ENCODE measurements at places on chromosomes 7 and 10.

DNA sequence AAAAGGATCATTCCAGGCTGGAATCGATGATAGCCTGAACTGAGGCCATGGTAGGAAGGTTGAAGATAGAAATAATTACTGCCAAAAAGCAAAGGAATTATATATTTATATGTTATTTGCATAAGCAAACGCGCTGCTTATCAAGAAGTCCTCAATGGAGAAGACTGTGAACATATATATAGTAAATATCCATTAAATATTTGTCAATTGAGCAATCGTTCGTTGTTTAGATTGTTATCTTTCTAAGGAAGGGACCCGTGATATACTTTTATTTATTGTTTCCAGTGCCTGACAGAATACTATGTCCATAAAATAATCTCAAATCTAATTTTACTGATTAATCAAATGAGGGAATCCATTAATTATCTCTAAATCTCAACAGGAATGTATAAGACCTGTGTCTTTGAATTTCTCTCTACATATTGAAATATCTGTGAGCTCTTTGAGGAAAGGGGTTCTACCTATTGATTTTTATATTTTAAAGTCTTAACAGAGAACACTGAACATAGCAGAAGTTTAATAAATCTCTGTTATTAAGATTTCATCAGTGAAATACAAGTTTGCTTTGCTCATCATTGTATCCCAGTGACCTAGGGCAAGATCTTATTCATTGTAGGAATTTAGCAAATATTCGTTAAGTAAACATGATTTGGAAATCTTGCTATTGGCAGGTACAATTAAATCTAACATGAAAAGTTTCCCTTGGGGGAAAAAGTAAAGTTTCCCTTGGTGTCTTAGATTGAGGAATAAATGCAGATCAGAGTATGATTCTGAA, 12.0 kb upstream of the HERC4 start:
- DNase-seq, result no peak

- no peak for DNase-seq
Observed at GRCh38 chr10:7189909-7190308, 220.9 kb downstream of the SFMBT2 start.

DNA sequence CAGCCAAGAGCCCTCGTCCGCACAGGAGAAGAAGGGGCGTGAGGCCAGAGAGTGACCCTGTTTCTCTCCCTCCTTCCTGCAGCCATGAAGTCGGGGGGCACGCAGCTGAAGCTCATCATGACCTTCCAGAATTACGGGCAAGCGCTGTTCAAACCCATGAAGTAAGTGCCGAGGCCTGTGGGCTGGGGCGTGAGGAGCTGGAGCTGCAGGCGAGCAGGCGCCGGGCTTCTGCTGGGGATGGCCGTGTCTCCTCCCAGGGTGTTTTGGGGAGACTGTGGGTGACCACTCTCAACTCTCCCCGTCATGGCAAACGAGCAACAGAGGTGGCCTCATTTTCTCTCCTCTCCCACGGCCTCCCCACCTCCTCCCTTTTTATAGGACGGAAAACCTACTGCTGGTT, 16.4 kb downstream of the FAM20C start:
- no peak for DNase-seq

DNA sequence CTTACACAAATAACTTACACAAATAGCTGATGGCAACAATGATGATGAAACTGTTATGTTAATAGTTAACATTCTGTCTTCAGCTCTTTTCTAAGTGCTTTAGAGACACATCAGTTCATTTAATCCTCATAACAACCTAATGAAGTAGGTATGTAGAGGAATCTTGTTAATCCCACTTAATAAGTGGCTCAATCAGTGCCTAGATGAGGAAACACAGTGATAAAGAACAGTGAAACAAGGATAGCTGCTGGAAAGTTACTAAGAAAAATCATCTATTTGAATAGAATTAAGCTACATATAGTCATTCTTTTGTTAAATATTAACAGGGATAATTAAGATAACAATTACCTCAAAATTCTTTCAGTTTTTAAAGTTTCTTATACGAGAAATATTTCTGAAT, 487.6 kb downstream of the ARL4A start:
- no peak for DNase-seq

DNA sequence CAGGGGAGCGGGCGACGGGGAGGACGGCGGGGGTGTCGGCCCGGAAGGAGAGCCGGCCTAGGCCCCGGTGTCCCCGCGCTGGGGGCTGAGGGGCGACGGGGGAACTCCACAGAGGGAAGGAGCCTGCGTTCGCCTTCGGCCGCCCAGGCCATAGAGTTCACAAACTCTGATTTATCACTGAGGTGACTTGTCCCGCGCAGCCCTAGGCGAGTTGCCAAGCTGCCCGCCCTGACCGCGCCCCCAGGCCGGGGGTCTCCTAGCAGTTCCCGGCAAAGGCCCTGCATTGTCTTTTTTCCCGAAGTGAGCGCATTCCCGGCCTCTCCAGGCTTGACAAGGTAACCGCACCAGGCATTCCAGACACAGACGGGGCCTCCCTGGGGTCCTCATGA, 2.9 kb upstream of the NKX6-2 start:
- DNase-seq, result no peak

DNA sequence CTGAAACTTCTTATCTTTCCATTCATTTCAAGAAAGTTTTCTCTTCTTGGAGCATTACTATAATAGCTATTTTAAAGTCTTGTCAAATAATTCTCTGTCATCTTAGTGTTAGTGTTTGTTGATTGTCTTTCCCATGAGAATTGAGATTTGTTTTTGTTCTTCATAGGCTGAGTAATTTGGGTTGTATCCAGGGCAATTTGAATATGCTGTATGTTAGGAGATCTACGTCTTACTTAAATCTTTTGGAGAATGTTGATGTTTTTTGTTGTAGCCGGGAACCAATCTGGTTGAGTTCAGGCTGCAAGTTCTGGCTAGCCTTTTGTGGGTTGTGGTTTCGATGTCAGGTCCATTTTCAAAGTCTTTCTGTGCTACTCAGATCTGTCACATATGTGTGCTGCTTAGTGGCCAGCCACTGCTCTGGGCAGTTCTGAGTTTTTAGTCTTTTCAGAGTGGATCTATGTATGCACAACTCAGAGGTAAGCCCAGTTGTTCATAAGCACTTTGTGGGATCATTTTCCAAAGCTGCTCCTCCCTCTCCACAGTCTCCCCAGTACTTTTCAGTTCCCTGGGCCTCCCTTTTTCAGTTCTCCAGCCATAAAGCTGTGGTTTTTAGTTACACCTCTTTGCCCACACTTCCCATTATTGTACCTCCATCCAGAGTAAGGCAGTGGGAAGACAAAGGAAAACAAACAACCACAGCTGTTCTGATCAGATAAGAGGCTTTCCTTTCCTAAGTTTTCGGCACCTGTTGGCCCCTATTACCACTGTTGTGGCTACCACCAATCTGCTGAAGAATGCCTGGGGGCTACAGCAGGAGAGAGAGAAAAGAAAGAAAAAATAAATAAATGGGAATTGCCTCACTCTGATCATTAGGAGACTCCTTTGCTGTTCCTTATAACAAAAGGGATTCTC, 4.7 kb upstream of the CCNJ start:
- DNase-seq, result no peak

GRCh38 chr7:139958599-139959284, 104.0 kb downstream of the PARP12 start:
- DNase-seq, result no peak

- no peak for DNase-seq
Observed at GRCh38 chr7:154769527-154769926, 233.4 kb downstream of the PAXIP1 start.

DNA sequence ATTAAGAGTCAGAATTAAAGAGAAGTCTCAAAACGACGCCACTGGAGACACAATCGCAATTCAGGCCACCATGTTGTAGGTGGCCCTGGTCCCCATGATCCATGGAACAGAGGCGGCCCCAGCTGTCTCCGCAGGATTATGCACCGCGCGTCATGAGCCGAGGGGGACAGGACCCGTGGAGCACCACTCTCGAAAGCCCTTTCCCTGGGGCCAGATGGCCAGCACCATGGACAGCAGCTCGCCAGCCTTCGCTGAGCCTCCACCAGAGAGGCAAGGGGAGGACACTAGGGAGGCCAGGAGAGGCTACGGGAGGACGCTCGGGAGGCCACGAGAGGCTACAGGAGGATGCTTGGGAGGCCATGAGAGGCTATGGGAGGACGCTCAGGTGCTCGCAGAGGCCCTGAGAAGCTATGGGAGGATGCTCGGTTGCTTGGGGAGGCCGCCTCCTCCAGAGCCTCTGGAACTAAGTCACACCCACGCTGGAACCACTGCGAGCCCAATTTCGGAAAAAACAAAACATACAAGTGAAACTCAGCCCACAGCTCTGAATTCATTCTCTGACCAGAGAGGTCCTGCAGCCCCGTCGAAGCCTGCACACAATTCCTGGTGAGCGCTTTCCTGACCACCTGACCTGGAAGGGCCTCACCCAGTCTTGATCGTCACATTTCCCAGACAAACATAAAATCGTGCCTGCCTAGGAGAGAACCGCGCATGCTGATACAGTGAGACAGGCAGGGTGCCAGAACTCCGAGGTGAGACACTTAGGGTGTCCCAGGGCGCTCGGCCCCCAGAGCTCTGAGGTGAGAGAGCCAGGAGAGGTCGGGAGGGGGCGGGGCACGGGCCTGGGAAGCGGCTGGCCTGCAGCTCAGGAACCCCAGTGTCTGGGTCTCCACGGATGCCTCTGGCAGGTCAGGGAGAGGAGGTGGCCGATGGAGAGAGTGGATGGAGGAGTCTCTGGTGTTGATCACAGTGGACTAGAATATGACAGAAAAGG, 224.4 kb downstream of the PTPRN2 start:
- no peak for DNase-seq

All from cardiac fibroblast (primary cell).